ENCODE measurements at places on chromosomes 6 and 20.
A peak's percentile ranks its signal among the peaks of the same experiment; 100 is the strongest.

GRCh38 chr20:51914758-51915157, 112.4 kb upstream of the SALL4 start:
- DNase-seq: no peak

GRCh38 chr6:98514073-98514720, 320.2 kb upstream of the POU3F2 start:
- no peak for DNase-seq

GRCh38 chr6:148514091-148514845, 171.6 kb downstream of the SASH1 start:
- no peak for DNase-seq

- no peak for DNase-seq
Observed at GRCh38 chr20:7879883-7880282, 60.4 kb downstream of the HAO1 start.

- peak; percentile 14 for DNase-seq
Observed at GRCh38 chr6:41801380-41801779, 13.9 kb downstream of the TOMM6 start.

- no peak for DNase-seq
Observed at GRCh38 chr20:63640086-63640485, 13.1 kb downstream of the STMN3 start.

GRCh38 chr6:7214468-7214867, 98.5 kb downstream of the SSR1 start:
- no peak for DNase-seq

GRCh38 chr20:60310560-60311349, 352.5 kb downstream of the CDH26 start:
- DNase-seq: peak; percentile 16

GRCh38 chr6:154539593-154540269, 29.2 kb upstream of the CNKSR3 start:
- no peak for DNase-seq

GRCh38 chr6:28607990-28608389, 82.3 kb downstream of the GPX5 start:
- DNase-seq: no peak

DNA sequence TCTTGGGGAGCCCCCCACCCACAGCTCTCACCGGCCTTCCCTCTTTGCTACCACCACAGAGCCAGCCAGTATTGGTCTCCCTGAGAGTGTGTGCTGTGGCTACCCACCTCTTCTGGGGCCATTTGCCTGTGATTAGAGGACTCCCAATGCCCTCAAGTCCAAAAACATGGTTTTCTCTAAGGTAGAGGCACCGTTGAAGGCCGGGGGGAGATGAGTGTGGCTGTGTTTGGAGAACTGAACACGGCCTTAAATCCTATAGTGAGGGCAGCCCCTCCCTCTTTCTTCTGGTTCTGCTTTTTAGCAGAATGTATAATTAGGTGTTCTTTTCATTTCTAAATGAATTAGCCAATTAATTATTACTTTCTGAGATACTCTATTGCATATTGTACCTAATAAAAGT, 2.5 kb downstream of the CCR6 start:
- DNase-seq: no peak

GRCh38 chr20:25223179-25223661, 24.7 kb upstream of the PYGB start:
- peak; percentile 81 for DNase-seq

- no peak for DNase-seq
Observed at GRCh38 chr6:100509101-100509500, 44.4 kb upstream of the SIM1 start.
